Glutamatergic neuron (in vitro differentiated cells): ENCODE measurements at places on chromosomes 3 and 15. TPM values are rescaled to one million over a fixed set of nuclear protein-coding genes. Genes with fewer than 3 reads are reported as not detected.

- H3K36me3 ChIP-seq, result peaks cover 4% of the 10 kb centered on the region
- no peaks in the 10 kb centered on the region for H3K4me1 ChIP-seq
- no peaks in the 10 kb centered on the region for H3K27me3 ChIP-seq
- no peak overlapping the region for H3K27ac ChIP-seq
These were observed 117.3 kb downstream of the ADAMTS17 start for GRCh38 chr15:100224206-100225185.

GRCh38 chr3:120425572-120426250, 25.1 kb downstream of the FSTL1 start:
- H3K36me3 ChIP-seq, result no peaks in the 10 kb centered on the region
- no peak for DNase-seq
- H3K27me3 ChIP-seq, result no peaks in the 10 kb centered on the region
- peaks cover 3% of the 10 kb centered on the region for H3K4me1 ChIP-seq
- H3K27ac ChIP-seq, result no peak overlapping the region

DNA sequence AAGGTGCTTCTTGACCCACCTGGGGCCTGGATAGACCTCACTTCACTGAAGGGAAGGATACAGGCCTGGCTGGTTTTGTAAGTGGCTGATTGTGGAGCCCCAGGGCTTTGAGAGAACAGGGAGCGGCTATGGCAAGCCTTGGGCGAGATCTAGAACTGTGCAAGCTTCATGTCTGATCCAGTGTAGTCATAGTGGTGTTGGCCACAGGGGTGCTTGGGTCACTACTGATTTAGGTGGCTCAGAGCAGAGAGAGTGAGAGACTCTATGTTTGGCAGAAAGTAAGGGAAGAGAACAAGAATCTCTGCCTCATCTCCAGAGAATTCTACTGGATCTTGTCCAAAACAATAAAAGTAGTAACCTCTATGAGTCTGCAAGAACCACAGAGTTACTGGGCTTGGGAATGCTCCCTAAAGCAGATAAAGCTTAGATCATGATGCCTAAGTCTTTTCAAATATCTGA, 394.2 kb upstream of the EPHA3 start:
- no peaks in the 10 kb centered on the region for H3K4me1 ChIP-seq
- H3K27me3 ChIP-seq, result no peaks in the 10 kb centered on the region
- peaks cover 5% of the 10 kb centered on the region for H3K36me3 ChIP-seq
- DNase-seq, result no peak

GRCh38 chr3:50314342-50314741, 8.2 kb downstream of the HYAL2 start:
- peaks cover 12% of the 10 kb centered on the region for H3K36me3 ChIP-seq
- peaks cover 5% of the 10 kb centered on the region for H3K4me1 ChIP-seq
- H3K27me3 ChIP-seq, result peaks cover 9% of the 10 kb centered on the region

The ANKUB1 gene
- not detected for total RNA-seq
